ENCODE measurements at places on chromosomes 3 and 15. TPM values are rescaled to one million over a fixed set of nuclear protein-coding genes. Genes with fewer than 3 reads are reported as not detected.

The CEMIP gene
- not detected for total RNA-seq

The IMPG2 gene
- 0.05 TPM for total RNA-seq

The PRICKLE2 gene
- total RNA-seq = 18.3 TPM

The SNTN gene
- total RNA-seq = not detected

The LSG1 gene
- 20.6 TPM for total RNA-seq

The CD80 gene
- total RNA-seq = not detected

- no peak overlapping the region for H3K4me3 ChIP-seq
- no peaks in the 10 kb centered on the region for H3K4me1 ChIP-seq
- no peak overlapping the region for H3K27ac ChIP-seq
- no peaks in the 10 kb centered on the region for H3K36me3 ChIP-seq
- no peak for DNase-seq
These were observed 11.8 kb downstream of the CPN2 start for GRCh38 chr3:194339356-194339755.

DNA sequence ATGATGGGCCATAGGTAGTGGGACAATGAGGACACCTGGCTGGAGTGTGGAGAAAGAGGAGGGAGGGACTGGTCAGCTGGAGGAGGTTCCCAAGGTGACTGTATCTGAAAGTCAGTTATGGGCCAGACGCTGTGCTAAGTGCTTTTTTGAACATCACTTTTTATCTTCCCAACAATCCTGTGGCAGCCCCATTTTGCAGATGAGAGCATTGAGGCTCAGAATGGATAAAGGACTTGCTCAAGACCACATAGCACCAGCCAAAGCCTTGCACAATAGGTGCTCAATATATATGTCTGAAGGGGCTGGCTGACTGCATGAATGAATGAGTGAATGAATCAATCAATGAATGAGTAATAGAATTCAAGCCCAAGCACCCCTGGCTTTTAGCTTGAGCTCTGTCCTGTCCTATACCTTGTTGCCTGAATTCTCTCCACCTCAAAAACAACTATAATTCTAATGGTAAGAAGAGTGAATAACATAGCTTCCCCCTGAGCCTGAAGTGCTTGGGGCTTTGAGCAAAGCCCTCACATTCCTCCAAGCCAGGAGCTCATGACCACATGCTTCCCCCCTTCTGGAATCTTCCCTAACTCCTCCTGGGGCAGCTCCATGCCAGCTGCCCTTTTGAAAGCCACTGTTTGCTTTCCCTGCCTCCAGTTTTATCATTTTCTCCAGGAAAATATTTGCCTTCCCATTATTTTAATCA, 150.9 kb downstream of the RPLP1 start:
- no peak overlapping the region for H3K4me3 ChIP-seq
- no peak overlapping the region for H3K27ac ChIP-seq
- H3K4me1 ChIP-seq = peaks cover 8% of the 10 kb centered on the region
- H3K36me3 ChIP-seq = no peaks in the 10 kb centered on the region

- H3K27me3 ChIP-seq = no peaks in the 10 kb centered on the region
- H3K27ac ChIP-seq = peak overlapping the region; percentile 54
- no peak overlapping the region for H3K4me3 ChIP-seq
- no peaks in the 10 kb centered on the region for H3K36me3 ChIP-seq
- H3K4me1 ChIP-seq = peaks cover 22% of the 10 kb centered on the region
- DNase-seq = peak; percentile 90
These were observed 504.1 kb downstream of the NTRK3 start for GRCh38 chr15:87752250-87752951.

- no peak overlapping the region for H3K27ac ChIP-seq
- DNase-seq = no peak
- no peaks in the 10 kb centered on the region for H3K27me3 ChIP-seq
- peaks cover 31% of the 10 kb centered on the region for H3K4me1 ChIP-seq
- no peaks in the 10 kb centered on the region for H3K36me3 ChIP-seq
These were observed 56.0 kb upstream of the PPARG start for GRCh38 chr3:12232785-12233300.

DNA sequence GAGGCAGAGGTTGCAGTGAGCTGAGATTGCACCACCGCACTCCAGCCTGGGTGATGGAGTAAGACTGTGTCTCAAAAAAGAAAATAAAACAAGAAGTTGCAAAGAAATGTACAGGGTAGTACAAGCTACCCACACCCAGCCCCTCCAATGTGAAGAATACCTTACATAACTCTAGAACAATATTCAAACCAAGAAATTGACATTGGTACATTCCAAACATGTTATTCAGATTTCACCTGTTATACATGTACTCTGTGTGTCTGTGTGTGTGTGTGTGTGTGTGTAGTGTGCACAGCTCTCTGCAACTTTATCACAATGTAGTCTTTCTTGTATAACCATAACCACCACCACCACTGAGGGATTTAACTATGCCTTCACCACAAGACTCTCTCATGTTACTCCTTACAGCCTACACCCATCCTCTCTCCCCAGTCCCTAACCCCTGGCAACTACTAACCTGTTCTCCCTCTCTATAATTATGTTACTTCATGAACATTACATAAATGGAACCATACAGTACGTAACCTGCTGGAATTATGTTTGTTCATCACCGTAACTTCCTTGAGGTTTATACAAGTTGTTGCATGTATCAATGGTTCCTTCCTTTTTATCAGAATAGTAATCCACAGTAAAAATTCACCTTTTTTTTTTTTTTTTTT, 16.2 kb upstream of the TJP1 start:
- H3K27me3 ChIP-seq = no peaks in the 10 kb centered on the region
- no peak overlapping the region for H3K27ac ChIP-seq
- H3K4me1 ChIP-seq = peaks cover 27% of the 10 kb centered on the region
- no peak overlapping the region for H3K4me3 ChIP-seq
- H3K36me3 ChIP-seq = no peaks in the 10 kb centered on the region

GRCh38 chr3:188546835-188547670, 393.1 kb downstream of the LPP start:
- H3K4me1 ChIP-seq = peaks cover 30% of the 10 kb centered on the region
- no peak overlapping the region for H3K4me3 ChIP-seq
- peak; percentile 78 for DNase-seq
- peaks cover 31% of the 10 kb centered on the region for H3K36me3 ChIP-seq
- H3K27ac ChIP-seq = peak overlapping the region; percentile 55

DNA sequence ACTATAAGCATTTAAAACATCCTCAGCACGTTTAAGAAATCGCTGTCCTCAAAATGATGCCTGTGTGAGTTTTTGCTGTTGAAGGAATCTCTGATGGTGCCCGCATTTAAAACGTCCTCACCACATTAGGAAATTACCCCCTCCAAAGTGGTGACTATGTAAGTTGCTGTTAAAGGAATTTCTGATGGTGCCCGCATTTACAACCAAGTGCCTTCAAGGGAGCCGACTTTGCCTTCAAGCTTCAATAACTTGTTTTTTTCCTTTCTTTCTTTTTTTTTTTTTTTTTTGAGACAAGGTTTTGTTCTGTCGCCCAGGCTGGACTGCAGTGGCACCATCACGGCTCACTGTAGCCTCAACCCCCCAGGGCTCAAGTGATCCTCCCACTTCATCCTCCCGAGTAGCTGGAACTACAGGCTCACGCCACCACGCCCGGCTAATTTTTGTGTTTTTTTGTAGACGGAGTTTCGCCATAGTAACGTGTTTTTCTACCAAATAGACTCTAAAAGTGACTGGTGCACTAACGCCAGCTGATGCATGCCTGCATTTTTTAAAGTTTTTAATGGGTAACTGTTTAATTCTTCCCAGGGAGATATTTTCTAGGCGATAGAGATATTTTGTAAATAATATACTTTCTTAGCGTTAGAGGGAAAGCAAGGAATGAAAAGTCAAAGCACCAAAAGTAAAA, 19.0 kb upstream of the TSEN2 start:
- no peaks in the 10 kb centered on the region for H3K27me3 ChIP-seq
- no peak overlapping the region for H3K4me3 ChIP-seq
- no peak for DNase-seq

DNA sequence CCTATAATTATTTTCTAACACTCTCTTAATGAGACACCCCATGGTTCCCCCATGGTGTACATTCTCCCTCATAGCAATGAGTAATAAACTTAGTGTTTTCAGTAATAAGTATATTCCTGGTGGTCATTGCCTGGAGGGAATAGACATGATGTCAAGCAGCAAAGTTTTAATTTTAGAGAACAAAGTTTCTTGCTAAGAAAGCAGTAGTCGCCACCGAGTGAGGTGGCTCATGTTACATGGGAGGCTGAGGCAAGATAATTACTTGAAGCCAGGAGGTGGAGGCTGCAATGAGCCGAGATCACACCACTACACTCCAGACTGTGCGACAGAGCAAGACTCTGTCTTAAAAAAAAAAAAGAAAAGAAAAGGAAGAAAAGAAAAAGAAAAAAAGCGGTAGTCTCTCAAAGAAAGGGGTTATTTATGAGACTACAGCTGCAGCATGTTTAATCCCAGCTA, 2.4 kb upstream of the ELP6 start:
- H3K27ac ChIP-seq = no peak overlapping the region
- no peak for DNase-seq
- no peak overlapping the region for H3K4me3 ChIP-seq
- H3K36me3 ChIP-seq = peaks cover 11% of the 10 kb centered on the region

DNA sequence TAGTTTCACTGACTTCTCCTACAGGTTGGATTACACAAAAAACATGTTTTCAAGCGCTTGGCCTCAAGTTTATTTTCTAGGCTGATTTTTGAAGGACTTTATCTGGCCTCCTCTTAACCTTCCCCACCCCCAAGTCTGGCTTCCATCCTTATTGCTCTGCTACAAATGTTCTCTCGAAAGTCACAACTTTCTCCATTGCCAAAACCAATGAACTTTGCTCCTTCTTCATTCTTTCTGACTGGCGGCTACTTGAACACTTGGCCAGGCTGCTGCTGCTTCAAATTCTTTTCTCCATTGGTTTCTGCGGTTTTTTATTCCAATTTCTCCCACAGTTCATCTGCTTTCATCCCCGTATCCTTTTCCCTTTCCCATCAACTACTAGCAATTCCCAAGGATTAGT, 106.6 kb downstream of the TOP2B start:
- H3K36me3 ChIP-seq = no peaks in the 10 kb centered on the region
- no peak for DNase-seq
- H3K27me3 ChIP-seq = no peaks in the 10 kb centered on the region
- no peak overlapping the region for H3K27ac ChIP-seq

- H3K4me1 ChIP-seq = no peaks in the 10 kb centered on the region
- no peak overlapping the region for H3K4me3 ChIP-seq
- DNase-seq = no peak
- no peak overlapping the region for H3K27ac ChIP-seq
- H3K36me3 ChIP-seq = peaks cover 5% of the 10 kb centered on the region
These were observed 61.8 kb upstream of the RPL32 start for GRCh38 chr3:12903000-12903800.

DNA sequence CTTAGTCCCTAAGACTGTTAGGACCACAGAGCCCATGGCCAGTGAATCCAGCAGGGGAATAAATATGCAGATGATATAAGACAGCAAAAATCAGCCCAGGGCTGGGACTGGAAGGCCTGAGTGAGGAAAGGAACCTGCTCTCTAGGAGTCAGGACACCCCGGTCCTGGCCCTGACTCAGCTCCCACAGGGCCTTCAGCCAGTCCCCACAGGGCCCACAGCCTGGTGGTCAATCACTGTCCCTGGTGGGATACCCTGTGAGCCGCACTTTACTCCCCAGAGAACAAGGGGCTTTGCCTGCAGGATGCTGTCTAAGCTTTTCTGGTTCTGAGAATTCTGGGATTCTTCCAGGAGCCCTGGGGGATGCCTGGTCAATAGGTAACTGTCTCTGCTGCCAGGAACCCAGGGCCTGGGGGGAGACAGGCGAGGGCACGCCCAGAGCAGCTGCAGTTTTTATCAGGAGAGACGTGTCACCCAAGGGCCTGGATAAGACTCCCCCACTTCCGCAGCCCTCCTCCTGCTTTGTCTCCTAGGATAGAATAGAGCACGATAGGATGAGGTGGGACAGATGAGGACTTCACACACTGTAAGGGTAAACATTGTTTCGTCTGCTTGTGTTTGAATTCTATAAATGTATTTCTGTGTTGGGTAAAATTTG, 49.5 kb upstream of the MCF2L2 start:
- DNase-seq = no peak
- peaks cover 5% of the 10 kb centered on the region for H3K27me3 ChIP-seq
- no peaks in the 10 kb centered on the region for H3K36me3 ChIP-seq
- H3K4me3 ChIP-seq = no peak overlapping the region
- H3K4me1 ChIP-seq = no peaks in the 10 kb centered on the region
- no peak overlapping the region for H3K27ac ChIP-seq

DNA sequence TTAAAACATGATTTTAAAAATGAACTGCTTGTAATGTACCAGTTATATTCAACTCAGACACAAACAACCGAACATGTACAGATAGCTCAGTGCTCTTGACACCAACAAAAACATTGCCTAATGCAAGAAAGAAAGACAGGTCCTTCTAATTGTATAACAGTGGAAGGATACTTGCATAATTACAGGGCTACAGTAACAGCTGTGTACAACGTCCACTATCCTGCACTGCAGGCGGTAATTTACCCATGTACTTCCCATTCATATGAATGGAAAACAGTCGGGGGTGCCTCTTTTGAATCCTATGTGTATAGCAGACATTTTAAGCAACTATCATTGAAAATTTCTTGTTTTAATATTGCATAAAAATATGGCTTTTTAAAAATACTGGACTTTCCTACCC, 41.1 kb upstream of the PLSCR5 start:
- no peaks in the 10 kb centered on the region for H3K4me1 ChIP-seq
- H3K4me3 ChIP-seq = no peak overlapping the region
- no peaks in the 10 kb centered on the region for H3K36me3 ChIP-seq
- no peak for DNase-seq
- 0 out of 2 replicates have a peak, but pooled peaks cover 5% of the 10 kb centered on the region for H3K27me3 ChIP-seq

DNA sequence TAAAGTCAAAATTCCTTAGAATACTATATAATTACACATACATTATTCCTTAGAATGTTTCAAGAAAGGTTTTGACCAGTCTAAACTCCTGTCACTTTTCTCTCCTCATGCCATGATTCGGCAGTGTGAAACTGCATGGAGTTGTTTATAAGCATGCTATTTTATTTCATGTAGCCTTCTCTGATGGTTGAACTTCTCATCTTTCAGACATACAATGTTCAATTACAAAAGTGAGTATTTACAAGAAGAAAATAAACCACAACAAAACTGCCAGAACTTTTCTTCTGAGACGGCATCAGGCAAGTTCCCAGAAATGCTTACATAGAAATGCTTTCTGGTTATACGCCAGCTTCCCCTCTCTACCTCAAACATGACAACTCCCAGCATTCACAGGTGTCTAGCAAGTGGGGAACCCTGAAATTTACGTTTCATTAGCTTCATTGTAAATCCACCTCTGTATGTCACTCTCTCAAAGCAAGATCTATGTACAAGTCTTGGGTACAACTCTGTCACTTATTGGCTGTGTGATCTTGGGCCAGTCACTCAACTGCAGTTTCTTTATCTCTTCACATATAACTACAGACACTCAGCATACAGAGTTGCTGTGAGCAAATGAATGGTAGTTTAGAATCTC, 42.7 kb downstream of the HDGFL3 start:
- no peaks in the 10 kb centered on the region for H3K27me3 ChIP-seq
- no peak overlapping the region for H3K4me3 ChIP-seq
- H3K27ac ChIP-seq = no peak overlapping the region
- H3K4me1 ChIP-seq = 0 out of 2 replicates have a peak, but pooled peaks cover 3% of the 10 kb centered on the region
- peaks cover 21% of the 10 kb centered on the region for H3K36me3 ChIP-seq
- no peak for DNase-seq
